Amygdala (tissue), 56 donors: ENCODE measurements at places on chromosomes 11 and 22.

DNA sequence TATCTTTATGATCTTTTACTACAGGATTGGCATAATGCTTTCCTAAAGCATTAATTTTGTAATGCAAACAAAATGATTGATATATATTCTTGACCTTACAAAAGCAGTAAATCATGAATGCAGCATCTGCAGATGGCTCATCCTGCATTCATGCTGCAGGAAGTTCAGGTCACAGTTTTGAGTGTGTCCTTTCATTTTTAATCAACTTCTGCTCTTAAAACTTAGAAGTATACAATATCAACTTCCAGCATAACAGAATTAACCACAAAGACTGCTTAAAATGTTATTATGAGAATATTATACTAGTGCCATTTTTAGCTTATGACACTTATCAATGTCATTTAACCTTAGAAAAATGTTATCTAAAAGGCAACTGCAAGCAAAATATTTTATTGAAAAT, 54.0 kb downstream of the SLC36A4 start:
- DNase-seq: no peak

DNA sequence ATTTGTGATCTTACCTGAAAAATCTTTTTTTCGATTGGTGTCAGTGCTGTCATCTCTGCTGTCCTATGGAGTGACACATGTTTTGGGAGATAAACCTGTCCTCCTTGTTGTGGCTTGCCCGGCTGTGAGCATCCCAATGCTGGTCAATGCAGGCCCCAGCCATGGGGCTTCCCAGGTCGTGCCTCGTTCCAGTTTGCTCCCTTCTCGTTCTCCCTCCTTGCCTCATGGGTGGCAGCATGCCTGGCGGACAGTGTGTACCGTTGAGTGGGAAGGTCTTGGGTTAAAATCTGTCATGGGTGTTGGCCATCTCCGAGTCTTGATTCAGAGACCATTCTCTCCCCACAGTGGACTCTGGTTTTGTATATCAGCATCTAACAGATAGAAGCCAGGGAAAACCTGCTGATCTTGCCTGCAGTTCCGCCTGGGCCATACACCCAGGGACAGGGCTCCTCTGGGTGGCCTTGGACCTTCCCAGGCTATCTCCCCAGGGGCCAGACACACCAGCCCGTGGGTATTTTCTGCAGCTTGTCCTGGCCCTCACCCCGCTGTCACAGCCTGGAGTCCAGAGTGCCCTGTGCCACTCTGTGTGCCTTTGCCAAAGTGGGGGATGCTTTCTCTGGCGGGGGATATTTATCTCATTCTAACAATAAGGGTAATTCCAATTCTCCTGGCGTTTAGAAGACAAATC, 208.1 kb downstream of the TBC1D22A start:
- no peak for DNase-seq

DNA sequence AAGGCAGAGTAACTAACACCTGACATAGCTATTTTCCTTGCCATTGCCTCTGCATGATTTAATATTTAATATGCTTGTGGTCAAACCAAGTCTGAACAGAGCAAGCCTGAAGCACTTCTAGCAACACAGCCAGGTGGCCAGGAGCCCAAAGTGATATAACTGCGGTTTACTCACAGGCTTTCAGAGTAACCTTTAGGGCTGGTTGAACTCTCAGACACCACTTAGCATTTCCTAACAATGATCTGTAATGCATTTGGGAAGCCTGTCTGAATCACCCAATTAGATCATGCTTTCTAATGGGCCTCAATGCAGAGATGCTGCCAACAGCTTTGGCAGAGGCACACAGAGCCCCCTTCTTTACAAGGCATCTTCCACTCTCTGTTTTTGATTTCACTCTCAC, 96.1 kb downstream of the FDX1 start:
- no peak for DNase-seq

DNA sequence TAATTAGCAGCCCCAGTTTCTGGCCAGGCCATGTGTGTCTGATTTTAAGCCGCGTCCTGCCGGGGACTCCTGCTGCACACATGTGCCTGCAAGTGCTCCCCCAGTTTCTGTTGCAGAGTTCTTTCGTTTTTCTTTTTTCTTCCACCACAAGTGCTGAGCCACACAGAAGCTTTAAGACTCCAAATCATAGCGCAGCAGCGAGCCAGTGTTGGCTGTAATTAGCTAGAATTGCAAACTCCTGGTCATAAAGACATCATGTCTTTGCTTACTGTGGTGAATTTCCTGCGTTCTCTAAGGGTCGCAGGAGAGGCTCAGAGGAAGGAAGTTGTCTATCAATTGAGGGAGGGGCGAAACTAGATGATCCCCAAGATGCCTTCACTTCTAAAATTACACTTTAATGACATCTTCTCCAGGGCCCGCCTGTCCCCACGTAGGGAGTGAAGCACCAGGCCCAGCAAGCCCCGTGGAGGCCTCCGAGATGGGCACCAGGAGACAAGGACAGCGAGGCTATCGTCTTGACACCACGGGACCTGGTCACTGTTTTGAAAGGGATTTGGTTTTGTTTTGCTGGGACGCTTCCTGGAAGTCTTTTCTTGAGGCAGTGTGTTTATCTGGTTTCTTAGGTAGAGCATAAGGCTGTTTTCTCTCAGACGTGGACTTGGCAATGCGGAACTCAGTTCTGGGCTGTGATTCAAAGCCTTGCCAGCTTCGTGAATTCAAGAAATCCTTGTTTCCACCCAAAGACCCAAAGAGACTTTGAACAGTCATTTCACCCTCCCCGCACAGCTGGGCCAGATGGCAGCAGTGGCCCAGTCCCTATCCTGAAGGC, 71.8 kb downstream of the UBASH3B start:
- no peak for DNase-seq

- no peak for DNase-seq
Measured at GRCh38 chr11:129223260-129223659, 31.1 kb upstream of the ARHGAP32 start.

GRCh38 chr22:49080631-49081030, 747.0 kb downstream of the BRD1 start:
- no peak for DNase-seq
